T1000 (cell line): ENCODE measurements at places on chromosomes 5 and 9.

DNA sequence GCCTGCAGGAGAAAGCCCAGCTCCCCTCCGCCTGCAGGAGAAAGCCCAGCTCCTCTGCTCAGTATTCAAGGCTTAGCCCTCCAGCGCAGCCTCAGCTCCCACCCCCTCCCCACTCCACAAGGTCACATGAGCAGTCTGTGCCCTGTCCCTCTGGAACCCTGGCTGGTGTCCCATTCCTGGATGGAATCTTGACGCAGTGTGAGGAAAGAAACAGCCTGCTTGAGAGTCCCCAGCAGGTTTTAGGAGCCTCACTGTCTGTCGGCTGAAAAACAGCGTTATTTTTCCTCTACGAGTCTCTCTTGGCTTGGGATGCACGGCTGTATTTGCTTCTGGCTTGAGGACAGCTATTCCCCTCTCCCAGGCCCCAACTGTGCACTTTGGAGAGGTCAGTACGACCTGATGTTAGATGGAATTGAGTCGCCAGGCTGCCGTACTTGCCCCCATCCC lies 210.1 kb upstream of the TRIM32 start:
- no peak for DNase-seq

- peak; percentile 22 for DNase-seq
Measured at GRCh38 chr5:172834415-172835289, 601 bp downstream of the ERGIC1 start.

DNA sequence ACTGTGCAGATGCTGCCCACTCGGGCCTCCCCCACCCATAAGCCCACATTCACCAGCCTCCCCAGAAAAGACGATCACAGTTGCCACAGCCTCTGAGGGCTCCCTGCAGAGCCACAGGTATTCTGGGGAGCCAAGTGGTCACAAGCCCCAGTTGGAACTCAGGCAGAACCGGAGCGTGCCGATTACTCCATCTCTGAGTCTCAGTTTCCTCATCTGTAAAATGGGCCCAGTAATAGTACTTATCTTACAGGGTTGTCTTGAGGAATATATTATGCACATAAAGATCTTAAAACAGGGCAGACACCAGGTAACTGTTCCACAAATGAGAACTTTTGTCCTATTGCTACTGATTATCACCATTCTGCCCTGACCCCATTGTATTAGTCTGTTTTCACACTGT lies 57.7 kb upstream of the FUBP3 start:
- no peak for DNase-seq

DNA sequence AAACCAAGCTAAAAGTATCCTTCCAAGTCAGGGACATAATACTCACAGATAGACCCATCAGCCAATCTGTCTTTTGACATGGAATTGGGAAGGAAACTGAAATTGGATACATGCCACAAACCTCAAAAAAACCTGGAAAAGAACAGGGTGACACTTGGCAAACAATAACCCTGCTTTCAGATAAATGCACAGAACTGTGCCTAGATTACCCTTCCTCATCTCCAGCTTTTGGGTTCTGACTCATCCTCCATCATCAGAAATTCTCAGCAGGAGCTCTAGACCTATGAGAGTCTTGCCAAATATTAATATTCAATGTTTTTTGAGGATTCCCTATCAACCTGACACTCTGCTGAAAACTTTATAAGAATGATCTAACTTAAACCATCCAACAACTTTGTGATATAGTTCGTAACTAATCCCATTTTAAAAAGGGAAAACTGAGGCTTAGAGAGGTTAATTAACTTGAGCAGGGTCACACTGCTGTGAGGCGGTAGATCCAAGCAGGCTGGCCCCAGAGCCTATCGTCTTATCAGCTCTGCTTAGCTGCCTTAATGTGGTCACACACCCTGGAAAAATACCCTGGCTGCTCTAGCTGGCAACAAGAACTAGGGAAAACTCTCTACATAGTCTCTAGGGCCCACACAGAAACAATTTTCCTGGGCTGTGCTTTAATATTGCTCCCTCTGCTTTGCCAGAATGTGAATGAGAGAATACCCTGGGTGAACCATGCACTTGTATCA lies 157.0 kb upstream of the TRPC7 start:
- no peak for DNase-seq

DNA sequence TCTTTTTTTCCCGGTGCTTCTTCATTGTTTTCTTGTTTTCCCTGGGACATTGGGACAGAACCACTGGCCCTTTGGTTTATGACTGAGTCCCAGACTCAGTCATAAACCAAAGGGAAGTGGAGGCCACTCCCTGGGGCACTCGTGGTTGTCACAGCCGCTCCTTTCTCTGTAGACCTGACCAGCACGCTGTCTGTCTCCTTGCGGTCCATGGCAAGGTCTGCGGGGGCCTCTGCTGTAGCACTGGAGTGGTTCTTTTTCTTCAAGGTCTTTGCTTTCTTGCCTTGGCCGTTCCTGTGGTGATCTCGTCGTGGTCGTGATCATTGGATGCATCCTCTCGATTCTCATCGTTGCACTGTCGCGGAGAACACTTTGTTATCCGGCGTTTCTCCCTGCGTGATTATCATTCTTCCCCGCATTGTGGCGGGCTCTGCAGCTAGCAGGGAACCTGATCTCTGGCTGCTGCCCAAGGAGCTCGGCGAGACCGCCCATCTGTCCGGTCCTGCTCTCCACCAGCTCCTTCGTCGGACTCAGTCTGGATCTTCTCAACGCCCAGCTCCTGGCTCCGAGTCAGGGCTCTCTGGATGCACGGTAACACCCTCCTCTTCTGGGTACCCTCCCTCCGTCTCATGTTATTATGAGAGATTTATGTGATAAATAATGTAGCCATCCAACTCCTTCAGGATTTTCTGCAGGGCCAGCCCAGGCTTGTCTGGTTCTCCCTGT lies 43.5 kb upstream of the MPDZ start:
- no peak for DNase-seq

DNA sequence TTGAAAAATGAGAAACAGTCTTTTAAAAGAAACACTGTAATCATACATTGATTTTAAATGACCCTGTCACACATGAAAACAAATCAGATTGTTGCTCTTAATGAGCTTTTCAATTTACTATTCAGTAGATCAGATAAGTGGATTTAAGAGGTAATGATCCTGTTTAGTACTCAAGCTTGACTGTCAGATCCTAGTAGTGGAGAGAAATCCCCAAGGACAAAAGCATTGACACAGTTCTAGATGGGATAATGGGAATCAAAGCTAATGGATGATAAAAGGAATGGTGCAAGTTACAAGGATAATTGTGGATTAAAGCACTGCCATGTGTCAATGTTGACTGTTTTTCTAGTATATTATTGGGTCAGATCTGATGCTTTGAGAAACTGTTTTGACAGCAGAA lies 142.3 kb upstream of the TLX3 start:
- DNase-seq: no peak

DNA sequence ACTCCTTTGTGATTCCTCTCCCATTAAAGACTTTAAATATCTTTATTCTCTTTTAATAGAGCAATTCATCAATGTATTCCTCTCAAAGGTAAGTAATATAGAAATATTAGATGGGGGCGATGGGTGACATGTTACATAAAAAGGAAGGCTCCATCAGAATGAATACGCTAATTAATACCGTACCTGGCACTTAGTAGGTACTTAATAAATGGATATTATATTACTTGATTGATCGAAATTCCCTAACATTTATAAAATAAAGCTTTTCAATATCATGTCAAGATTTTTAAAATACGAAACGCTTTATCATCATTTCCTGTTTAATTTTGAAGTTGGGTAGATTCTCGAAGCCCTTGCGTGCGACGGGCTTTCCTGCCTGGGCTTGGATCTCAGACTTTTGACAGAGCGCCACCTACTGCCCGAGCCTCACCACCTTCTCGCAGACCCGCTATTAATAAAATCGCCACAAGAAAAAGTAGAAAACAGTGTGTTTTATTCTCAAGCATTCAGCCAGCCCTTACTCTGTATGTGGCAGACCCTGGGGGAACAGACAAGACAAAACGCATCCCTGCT lies 99.4 kb downstream of the C5orf15 start:
- no peak for DNase-seq

DNA sequence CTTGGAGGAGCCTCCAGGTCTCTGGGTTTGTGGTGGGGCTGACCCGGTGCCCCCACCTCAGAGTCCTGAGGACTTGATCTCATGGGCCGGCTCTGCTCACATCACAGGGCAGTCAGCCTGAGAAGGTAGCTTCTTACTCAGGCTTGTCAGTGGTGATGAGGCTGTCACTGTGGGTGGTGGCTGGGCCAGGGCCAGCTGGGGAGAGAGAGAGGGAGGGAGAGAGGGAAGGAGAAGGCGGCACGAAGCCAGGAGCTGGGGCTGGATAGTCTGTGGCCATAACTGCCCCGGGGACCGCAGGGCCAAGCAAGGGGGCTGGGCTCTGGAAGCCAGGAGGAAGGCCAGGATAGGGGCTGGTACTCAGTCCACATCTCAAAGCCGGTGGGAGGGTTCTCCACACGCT lies 6.5 kb downstream of the NTNG2 start:
- DNase-seq: no peak

DNA sequence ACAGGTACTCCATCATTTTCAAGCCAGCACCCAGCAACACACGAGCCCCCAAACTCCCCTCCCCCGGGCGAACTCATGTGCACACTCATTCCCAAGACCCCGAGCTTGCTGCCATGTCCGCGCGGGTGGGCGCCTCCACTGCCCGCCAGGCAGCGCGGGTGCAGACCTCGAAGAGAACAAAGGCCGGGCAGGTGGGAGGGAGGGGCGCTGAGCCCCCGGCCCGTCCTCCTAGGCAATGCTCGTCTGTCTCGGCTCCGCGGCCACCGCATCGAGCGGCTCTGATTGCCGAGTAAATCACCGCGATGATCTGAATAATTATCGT lies 47.1 kb upstream of the PSD2 start:
- DNase-seq: no peak
